ENCODE measurements at places on chromosomes 6 and 20.
A peak's percentile ranks its signal among the peaks of the same experiment; 100 is the strongest.

DNA sequence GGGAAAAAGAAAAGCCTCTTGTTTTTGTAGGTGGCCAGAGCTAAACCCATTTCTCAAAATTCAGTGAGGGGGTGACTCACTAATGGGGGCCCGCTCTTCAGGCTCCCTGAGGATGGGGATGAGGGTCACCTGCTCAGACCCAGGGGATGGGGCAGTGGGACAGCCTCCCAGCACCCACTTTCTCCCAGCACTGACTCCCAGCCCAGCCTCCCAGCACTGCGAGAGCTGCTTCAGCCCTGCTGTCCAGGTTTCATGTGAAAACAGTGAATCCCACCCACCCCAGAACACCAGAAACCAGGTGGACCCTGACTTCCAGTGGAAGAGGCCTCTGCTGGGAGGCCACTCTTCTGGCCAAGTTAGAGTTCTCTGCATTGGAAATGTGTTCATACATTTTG lies 362.6 kb downstream of the CDH4 start:
- DNase-seq, result no peak

- DNase-seq, result no peak
These were observed 200.5 kb downstream of the ARID1B start for GRCh38 chr6:156977527-156978291.

DNA sequence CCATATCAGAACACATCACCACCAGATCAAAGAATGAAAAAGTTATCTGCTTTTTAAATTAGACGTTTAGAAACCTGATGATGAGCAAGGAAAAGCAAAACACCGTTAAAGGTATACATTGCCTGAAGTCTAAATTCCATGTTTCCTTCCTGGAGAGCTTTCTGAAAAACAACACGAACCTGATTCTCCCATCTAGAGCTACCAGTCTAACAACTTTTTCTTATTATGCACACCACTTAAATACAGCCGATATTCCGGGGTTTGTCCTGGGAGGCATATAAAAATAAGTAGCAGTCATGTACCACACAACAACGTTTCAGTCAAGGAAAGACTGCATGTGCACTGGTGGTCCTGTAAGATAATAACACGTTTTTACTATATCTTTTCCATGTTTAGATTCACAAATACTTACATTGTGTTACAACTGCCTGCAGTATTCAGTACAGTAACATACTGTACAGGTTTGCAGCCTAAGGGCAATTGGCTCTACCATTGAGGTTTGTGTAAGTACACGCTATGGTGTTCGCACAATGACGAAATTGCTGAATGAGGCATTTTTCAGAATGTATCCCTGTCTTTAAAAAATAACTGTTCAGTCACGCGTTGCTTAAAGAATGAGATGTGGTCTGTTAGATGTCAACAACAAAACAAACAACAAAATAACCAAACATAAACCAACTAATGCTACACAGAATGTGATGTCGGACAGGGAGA lies 19.1 kb upstream of the LYRM2 start:
- no peak for DNase-seq

GRCh38 chr6:144264270-144265060 lies 20.7 kb upstream of the UTRN start:
- no peak for DNase-seq

GRCh38 chr6:30555816-30556065 lies 548 bp downstream of the GNL1 start:
- DNase-seq, result no peak

- no peak for DNase-seq
These were observed 2.8 kb upstream of the FOXC1 start for GRCh38 chr6:1606780-1607515.

- no peak for DNase-seq
These were observed 199.2 kb upstream of the PMEPA1 start for GRCh38 chr20:57908704-57909630.

DNA sequence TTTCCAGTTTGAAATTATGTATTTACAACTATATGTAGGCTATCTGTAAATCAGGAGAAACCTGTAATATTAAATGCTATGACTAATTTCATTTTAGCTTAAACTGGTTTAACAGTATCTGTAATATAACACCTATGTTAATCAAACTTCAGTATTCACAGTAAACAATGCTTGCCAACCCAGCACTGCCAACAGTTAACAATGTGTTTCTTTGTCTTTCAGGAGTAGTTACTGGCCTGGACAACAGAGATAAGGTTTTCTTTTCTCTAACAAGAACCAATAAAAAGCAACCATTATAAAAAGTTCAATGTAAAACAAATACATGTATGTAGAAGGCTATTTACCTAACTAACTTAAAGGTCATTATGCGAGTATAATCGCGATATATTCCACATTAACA lies 158.8 kb downstream of the CDK19 start:
- DNase-seq, result no peak

DNA sequence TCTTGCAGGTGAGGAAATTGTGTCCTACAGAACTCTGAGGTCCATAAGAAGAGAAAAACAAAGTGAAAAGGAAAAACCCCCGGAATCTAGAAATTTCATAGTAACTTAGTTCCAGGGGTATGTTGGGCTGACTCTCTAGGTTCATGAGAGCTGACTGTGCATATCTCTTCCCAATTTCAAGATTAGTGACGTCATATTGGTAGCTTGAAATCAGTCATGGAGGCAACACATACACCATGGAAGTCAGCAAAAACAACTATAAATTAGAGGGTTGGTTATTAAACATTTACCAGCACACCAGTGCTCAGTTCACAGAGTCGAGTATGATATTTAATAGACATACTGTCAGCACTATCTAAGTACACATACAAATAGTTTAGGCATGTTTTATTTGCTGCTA lies 49.8 kb downstream of the PHACTR1 start:
- no peak for DNase-seq

DNA sequence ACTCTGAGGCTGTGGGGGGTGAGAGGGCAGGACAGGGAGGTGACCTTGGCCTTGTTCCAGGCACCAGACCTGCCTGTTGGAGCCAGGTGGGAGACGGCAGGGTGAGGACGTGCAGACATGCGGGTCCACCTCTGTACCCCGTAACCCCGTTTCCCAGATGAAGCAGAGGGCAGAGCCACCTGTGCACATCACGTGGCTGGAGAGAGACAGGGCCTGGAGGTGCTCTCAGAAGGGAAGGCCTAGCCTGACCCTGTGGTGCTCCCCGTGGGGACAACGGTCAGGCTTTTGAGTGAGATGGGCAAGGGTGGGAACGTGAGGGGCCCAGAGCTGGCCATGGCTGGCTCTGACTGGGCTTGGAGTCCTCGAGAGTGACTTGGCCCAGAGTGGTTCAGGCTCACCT lies 6.6 kb downstream of the NTSR1 start:
- no peak for DNase-seq

GRCh38 chr20:53889411-53890148 lies 180.8 kb downstream of the BCAS1 start:
- no peak for DNase-seq

DNA sequence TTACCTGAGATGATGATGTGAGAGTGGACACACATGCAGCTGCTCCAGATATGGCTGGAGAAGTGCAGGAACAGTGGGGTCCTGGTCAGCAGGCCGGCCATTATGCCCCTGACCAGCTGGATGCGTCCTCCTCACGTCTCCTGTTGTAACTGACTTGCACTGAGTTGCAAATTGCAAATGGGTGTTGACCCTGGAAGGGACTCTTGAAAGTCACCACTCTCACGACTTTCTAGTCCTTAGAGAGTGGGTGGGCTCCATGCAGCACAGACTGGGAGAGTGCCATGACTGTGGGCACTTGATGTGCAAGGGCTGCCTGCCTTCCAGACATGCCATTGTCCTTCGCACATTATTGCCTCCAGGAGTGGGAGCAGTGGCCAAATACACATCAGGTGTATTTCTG lies 10.8 kb downstream of the FAM83D start:
- DNase-seq, result no peak

DNA sequence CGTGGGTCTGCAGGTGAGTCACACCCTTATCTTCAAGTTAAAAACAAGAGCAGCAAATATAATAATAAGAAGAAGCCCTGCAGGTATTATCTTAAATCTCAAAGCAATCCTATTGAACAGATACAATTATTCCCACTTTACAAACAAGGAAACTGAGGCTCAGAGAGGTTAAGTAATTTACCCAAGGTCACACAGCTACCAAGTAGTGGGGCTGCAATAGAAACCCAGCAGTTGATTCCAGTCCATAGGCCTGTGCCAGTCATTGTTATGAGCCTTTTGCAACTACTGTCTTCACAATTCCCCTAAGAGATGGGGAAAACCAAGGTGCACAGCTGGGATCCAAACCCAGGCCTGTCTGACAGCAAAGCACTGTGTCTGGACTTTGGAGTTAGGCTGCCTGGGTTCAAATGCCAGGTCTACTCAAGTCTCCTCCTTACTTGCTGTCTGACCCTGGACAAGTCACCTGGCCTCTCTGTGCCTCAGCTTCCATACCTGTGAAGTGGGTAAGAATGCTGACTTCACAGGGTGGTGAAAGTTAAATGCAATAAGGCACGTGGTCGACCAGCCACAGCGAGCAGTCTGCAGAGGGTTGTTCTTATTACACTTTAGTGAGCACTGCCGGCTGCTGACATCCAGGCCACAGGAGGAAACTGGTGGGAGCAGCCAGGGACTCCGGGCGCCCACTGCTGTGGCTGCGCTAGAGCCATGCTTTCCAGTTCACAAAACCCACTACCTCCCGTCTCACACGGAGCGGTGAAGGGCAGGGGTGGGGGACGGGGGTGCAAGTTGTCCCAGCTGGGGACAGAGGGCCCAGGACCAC lies 6.1 kb downstream of the MYL9 start:
- DNase-seq, result no peak

- DNase-seq, result no peak
These were observed 194.6 kb downstream of the DST start for GRCh38 chr6:56448046-56448445.

- no peak for DNase-seq
These were observed 587.2 kb downstream of the EPM2A start for GRCh38 chr6:145147981-145148749.

DNA sequence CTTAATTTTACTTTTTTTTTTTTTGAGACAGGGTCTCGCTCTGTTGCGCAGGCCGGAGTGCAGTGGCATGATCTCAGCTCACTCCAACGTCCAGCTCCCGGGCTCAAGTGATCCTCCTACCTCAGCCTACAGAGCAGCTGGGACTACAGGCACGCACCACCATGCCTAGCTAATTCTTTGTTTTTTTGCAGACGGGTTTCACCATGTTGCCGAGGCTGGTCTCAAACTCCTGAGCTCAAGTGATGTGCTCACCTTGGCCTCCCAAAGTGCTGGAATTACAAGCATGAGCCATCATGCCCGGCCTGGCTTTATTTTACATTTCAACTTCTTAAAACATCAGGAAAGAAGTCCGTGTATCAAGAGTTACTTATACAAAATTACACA lies 5.7 kb downstream of the OSER1 start:
- DNase-seq, result no peak

DNA sequence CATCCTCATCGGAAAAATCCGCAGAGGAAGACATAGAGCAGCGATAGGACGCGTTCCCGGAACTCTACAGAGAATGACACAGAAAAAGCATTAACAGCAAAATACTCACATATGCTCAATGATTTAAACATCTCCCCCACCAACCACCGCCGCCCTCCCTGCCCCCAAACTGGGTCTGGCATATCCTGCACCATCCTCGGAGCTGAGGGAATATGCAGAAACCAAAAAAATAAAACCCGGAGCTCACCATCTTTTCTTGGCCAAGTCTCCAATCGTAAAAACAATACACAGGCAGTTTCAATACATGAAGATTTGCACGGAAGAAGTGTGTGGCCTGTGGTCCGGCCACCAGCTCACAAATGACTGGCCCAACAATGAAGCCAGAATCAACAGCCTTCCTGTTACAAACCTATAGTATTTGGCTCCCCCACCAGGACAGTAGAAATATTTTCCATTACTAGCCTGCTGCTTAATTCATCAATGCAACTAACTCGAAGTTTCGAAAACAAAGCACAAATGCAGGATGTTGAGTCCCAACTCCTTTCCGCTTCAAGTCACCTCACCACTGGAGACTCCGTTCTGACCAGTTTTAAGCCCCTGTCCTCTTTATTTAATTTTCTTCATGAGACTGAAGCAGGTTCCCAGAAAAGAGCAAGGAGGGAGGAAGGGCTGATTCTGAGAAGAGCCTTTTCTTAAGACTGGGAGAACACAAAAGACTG lies 103.2 kb upstream of the BEND6 start:
- peak; percentile 74 for DNase-seq

GRCh38 chr20:49615401-49616153 lies 47.6 kb upstream of the PTGIS start:
- no peak for DNase-seq
